ENCODE measurements at places on chromosomes 7 and 10.

DNA sequence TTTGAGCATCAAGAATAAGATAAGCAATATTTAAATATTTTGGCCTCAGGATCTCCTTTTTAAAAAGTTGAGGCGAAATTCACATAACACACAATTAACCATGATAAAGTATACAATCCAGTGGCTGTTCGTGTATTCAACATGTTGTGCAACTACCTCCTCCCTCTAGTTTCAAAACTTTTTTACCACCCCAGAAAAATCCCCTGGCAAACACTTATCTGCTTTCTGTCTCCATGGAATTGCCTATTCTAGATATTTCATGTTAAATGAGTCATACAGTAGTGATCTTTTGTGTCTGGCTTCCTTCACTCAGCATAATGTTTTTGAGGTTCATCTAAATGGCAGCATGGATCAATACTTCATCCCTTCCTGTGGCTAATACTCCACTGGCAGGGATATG, 31.8 kb upstream of the IL15RA start:
- DNase-seq, result no peak

DNA sequence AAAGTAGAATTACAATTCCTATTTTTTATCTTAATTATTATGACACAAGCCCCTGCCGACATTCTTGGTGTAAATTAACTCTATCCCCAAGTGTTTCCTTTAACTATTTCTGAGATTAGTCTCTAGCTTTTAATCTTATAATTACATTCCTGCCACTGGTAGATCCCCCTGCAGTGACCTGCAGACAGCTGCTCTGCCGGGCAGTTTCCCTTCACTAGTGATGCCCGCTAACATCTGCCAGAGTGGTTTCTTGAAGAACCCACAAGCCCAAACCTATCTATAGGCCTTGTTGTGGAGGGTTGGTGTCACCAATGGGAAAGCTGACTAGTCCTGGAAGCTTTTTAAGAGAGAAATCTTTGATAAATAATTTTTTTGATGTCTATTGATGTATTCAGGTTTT, 50.0 kb downstream of the ADAM22 start:
- no peak for DNase-seq

DNA sequence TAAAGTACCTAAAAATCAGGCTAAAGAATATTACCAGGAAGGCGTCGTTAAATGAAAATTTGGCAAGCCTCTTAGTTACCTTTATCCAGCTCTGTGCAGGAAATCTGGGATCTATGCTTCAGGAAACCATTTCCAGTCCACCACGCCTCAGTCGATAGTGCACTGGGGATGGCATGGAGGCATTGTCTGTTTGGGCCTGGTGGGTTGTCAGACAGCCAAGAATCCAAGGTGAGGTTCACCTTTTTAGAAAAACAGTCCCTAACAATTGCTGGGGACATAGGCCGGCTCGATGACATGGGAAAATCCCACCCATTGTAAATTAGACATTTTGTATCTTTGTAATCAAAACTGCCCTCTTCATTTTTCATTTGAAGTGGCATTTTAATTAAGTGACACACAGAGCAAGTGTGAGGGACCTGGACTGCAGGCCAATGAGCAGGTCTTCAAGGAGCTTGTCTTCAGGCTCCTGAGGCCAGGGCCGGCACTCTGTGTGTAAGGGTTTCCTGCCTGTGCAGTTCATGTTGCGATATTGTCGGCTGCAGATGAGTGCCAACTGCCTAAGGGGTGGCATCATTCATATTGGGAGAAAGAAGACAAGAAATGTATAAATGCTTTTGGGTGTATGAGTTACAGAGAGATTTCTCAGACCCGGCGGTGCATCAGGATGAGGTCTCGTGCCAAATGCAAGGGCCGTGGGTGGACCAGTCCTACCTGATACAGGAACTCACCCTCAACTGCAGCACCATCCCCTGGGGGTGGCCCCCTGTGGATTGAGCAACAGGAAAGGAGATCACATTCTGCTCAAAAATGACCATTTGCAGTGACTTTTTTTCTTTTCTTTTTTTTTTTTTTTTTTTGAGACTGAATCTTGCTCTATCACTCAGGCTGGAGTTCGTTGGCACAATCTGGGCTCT, 80.8 kb downstream of the PTPRE start:
- no peak for DNase-seq

DNA sequence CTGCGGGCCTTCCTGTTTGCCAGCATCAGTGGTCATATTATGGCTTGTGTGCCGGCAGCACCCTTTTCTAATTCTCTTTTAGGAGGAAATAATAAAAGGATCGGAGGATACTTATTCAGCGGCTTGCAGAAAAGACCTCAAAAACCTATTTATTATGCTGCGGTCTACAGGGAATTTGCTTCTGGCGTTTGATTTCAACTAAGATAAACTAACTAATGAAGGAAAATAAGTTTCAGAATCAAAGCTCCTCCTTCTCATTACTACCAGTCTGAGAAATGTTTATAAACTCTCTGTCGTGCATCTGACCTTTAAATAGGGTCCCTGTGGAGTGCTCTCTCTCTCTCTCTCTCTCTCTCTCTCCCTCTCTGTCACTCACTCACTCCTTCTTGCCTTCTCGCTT, 335.0 kb upstream of the GLI3 start:
- DNase-seq, result no peak

GRCh38 chr7:100488333-100489095, 4.8 kb downstream of the NYAP1 start:
- no peak for DNase-seq

- DNase-seq, result peak; percentile 37
Measured at GRCh38 chr7:112550468-112551060, 69.8 kb downstream of the LSMEM1 start.

All from GM04504 (cell line).